ENCODE measurements at places on chromosomes 4 and X. TPM values are rescaled to one million over a fixed set of nuclear protein-coding genes. Genes with fewer than 3 reads are reported as not detected.

IL21 gene
- not detected for total RNA-seq

S100G gene
- not detected for total RNA-seq

BEND2 gene
- not detected for total RNA-seq

SATL1 gene
- 0.31 TPM for total RNA-seq

ACE2 gene
- 0.04 TPM for total RNA-seq

ALB gene
- total RNA-seq, result 17.7 TPM

GAGE12J gene
- not detected for total RNA-seq

TXK gene
- total RNA-seq, result 0.35 TPM

NPNT gene
- total RNA-seq, result 112 TPM

All from muscle of leg (tissue), 16 donors.